Stimulated activated CD8-positive, alpha-beta memory T cell treated with anti-CD3 and anti-CD28 coated beads, Interleukin-15, amount 100 ng/mL, for 4 hours (primary cell): ENCODE measurements at places on chromosomes 3 and 15.

DNA sequence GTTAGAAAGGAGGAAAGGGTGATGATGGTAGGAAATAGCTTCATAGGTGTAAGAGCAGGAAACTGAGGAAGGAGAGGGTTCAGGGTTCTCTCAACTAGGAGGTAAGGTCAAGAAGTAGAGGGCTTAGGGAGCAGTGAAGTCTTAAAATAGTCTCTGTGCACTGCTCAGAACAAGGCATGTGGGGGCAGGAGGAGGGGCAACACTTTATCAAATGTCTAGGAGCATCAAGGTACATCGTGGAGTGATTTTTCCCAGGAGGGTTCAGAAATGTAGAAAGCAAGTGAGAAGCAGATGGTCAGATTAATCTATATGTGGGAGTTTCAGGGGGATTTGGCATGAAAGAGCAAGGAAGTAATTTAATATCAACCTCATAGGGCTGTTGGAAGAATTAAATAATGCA is 58.8 kb downstream of the TNIK start:
- no peak for DNase-seq

- no peak for DNase-seq
These were observed 72.5 kb downstream of the OPA1 start for GRCh38 chr3:193665370-193665989.

DNA sequence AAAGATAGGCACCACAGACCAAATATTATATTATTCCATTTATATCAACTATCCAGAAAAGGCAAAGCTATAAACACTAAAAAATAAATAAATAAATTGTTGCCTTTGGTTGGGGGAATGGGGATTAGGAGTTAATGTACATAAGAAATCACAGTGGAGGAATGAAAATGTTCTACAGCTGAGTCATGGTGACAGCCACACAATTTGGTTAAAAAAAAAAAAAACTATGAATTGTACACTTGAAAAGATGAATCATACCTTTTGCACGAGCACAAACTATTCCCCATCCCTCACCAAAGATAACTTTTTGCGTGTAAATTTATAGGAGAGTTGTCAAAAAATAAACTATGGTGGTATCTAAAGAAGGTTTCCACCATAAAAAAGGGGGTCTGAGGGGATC is 103.2 kb downstream of the TBC1D5 start:
- no peak for DNase-seq

DNA sequence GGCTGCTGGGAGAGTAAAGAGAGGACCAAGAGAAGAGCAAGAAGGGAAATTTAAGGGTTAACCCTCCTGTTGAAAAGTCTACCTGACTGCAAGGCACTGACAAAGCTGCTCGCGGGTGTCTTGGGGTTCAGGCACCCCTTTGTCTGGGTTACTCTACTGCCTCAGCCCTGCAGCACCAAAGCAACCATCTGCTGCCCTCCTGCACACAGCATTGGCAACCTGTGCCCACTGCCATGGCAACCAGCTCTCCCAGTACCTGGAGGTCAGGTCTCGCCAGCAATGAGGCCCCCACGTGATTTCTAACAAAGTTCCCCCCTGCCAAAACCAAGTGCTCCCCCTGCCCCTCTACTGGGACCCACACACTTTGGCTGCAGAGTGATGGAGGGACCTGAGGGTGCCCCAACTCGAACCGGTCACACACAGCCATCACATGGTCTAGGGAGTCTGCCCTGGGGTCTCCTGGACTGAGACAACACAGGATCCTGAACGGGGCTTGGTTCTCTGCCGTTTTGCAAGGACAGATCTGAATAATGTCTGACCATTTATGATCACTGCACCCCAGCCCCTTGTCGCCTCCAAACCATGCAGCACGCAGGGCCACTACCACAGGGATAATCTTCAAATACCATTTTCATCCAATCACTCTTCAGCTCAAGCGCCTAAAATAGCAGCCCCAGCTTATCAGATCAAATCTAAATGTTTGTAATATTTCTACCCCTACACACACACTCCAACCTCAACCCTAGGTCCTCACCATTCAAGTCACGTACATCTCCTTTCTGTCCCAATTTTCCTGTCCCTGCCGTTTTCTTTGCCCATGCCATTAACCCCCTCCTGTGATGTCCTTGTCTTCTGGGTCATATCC is 50.7 kb downstream of the ADCY5 start:
- no peak for DNase-seq

DNA sequence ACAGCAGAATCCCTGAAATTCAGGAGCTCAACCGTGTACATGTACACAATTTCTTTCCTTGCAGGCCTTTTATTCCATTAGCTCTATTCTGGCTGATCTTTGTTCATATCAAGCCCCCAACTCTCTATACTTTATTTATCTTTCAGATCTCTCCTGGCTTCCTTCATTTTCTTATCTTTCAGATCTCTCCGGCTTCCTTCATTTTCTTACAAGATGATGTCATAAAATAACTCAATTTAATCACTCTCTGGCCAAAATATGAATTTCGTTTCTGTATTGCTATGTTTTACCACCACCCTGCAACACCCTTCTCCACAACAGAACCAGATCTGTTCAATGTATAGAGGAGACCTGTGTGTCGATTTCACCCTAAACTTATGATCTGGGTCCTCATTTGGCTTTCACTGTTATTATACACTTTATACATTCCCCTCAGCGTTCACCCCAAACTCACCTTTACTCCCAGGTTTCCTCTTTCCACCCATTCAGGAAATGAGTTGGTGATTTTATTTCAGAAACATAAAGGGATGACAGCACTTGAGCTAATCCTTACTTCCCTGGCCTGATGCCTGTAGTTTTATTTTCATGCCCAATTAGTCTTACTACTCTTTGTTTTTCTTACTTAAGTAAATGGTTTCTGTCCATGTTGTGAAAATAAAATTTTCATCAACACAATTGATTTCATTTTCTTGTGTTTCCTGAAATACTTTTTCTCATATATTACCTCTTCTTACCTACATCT is 195.5 kb downstream of the BCHE start:
- DNase-seq: no peak

DNA sequence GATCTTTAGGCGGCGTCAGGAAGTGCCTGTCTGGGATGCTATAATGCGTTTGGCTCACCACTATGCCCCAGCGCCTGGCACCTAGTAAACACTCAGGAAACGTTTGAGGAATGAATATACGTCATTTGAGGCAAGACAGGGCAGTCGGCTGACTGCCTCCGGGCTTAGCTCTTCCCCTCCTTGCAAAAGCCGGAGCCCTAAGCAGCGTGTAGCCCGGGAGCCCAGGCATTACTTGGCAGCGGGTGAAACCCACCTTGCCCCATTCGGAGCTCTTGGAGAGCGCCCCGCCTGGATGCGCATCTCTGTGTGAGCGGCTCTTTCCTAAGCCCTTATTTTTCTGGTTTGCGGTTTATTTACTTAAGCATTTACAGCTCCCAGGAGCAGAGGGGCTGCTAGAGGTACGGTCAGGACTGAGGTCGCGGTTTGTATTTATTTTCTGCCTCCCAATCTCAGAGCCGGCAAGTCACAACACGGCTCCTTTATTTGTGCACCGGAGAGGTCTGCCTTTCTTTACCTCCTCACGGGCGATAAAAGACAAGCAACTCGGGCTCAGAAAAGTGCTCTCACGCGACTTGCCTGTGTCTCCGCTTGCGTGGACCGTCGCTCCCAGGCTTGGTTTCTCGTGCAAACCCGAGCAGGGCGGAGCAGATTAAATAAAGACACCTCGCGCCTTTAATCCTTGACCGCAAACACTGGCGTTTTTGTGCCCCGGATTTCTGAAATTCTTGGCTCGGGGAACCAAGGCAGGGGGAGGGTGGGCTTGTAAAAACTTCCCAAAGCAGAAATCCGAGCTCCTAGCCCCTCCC is 737 bp upstream of the ITPR1 start:
- no peak for DNase-seq

DNA sequence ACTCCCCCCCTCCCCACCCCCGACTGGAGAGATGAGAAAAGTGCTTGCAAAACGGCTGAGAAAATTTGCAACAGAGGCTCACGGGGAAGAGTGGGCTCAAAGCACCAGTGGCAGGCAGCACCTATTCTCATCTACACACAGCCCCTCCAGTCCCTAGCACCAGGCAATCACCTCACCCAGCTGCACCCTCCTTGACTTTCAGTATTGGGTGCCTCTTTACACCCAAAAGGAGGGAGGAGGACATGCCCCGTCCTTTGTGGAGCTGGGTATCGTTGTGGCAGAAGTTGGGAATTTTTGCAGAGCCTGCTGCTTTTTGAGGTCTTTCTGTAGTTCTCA is 182.8 kb upstream of the TOPAZ1 start:
- DNase-seq: no peak

GRCh38 chr15:55695432-55695831 is 47.5 kb downstream of the PRTG start:
- no peak for DNase-seq

- no peak for DNase-seq
These were observed 15.3 kb downstream of the PYDC2 start for GRCh38 chr3:191476066-191476772.

DNA sequence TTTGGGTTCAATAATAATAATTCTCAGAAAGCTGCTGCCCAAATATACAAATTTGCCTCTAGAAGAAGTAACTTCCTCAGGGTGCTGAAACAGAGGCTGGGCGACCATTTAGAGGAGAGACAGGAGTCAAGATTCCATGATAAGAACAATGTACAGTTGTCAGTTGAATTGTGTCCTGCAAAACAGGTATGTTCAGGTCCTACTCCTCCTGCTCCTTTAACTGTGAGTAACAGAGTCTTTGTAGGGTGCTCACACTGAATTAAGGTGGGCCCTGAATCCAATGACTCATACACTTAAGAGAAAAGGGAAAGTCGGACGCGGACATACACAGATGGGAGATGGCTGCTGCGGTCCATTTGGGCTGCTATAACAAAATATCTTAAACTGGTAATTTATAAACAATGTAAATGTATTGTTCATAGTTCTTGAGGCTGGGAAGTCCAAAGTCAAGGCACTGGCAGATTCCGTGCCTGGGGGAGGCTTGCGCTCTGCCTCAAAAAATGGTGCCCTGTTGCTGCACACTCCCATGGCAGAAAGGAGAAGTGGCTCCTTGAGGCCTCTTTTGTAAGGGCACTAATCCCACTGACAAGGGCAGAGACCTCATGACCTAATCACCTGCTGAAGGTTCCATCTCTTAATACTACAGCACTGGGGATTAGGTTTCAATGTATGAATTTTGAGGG is 55.1 kb downstream of the MB21D2 start:
- DNase-seq: no peak

GRCh38 chr3:158846803-158847451 is 45.1 kb downstream of the MFSD1 start:
- no peak for DNase-seq

- no peak for DNase-seq
These were observed 124.6 kb upstream of the GBE1 start for GRCh38 chr3:81886081-81886480.

DNA sequence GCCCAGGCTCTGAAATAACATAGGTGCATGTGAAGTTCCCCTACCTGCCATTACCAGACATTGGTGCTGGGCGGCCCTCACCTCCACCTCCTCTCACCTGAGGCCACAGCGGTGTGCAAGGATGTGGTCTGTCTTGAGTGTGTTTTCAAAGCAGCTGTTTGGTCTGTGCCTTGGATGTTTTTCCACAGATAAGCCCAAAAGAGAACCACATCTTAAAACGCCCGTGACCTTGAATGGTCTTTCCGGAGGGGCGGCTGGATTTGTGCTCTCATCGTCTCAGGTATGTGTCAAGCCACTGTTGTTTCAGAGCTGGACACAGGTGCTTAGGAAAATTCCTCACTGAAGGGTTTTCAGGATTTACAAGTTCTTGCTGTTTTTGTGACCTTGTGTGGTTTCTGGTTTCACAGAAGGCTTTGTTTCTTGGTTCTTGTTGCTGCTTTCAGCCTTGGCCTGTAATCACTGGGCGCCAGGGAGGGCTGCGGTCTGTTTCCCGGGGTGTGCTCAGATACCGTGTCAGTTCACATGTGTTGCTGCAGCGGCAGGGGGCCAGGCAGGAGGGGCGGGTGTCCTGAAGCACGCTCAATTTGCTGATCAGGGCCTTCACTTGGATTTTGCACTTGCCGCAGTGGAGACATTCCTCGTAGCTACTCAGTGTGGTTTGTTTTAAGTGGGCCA is 128.4 kb downstream of the IGF1R start:
- DNase-seq: no peak

GRCh38 chr3:16978234-16978920 is 93.6 kb downstream of the PLCL2 start:
- no peak for DNase-seq

GRCh38 chr3:177932346-177932745 is 603.9 kb upstream of the KCNMB2 start:
- no peak for DNase-seq

- no peak for DNase-seq
These were observed 121.9 kb upstream of the DPH6 start for GRCh38 chr15:35667908-35668307.
